HAP-1 (cell line): ENCODE measurements at places on chromosomes 1 and 21.
A peak's percentile ranks its signal among the peaks of the same experiment; 100 is the strongest.

DNA sequence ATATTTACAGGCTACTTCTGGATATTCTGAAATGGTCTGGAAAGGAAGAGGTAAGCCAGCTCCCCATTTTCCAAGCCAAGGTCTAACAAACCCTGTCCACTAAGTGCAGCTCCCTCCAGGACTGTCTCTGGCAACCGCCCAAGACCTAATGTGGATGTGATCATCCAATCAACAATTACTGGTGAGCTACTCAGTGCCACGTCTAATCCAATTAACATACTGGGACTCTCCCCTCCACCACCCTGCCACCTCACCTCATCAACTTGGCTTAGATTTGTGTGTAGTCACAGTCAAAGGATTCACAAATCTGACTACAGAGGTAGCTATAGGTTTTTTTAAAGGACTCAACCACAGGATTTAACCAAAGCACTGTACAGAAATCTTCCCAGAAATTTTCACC lies 25.4 kb upstream of the S100A7 start:
- DNase-seq, result no peak

DNA sequence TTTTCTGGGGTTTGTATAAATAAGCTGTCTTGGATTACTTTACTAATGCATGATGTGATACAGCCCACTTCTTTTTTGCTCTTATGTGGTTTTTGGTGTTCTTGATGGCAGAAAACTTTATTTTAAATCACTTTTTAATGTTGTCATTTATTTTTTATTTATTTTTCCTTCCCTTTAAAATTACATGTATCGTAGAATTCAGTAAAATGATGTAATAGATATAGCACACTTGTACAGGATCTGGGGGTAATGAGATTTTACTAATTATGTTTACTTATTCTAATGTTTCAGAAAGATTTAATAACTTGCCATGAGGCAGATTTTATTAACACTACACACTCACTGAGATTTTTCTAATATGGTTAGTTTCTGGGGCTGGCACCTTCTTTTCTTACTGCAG lies 701 bp upstream of the B3GALT2 start:
- no peak for DNase-seq

DNA sequence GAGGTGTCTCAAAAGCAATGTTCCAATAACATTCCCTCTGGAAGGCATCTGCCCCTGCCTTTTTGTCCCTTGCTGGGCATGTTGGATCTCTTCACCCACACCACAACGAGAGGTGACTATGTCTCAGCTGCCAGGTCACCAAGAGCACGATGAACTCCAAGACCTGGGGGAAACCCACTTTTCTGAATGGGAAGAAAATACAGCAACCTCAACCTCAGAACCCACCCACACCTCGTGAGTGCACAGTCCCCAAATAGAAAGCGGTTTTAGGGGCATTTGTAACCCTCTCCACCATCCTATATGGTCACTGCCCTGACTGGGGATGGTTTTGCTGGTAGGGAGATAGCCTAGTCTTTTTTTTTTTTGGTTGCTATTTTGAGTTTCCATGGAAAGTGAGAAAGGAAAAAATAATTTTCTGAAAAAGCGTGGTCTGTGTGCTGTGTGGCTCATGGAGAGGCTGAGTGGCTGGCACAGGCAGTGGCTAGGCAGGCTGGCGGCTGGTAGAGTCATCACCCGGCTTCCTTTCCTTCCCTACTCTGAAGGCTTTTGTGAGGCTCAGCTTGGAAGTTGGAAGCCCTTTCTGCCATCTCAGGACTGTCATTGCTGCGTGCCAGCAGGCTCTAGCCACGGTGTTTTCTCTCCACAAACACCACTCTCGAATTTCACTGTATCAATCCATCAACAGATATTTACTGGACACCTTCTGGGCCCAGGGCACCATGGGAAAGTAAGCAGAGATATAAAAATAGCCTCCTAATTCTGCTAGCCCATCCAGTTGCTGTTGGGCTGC lies 15.8 kb downstream of the TSPAN2 start:
- DNase-seq, result no peak

GRCh38 chr1:175192630-175193526 lies at the start of gene KIAA0040:
TSS of gene KIAA0040 (minus strand) at chr1:175192776. CDS start at chr1:175161013, 31,763 bp downstream.
- peak; percentile 48 for DNase-seq

- DNase-seq, result no peak
Measured at GRCh38 chr1:210234329-210234757, 1.7 kb downstream of the SERTAD4 start.

DNA sequence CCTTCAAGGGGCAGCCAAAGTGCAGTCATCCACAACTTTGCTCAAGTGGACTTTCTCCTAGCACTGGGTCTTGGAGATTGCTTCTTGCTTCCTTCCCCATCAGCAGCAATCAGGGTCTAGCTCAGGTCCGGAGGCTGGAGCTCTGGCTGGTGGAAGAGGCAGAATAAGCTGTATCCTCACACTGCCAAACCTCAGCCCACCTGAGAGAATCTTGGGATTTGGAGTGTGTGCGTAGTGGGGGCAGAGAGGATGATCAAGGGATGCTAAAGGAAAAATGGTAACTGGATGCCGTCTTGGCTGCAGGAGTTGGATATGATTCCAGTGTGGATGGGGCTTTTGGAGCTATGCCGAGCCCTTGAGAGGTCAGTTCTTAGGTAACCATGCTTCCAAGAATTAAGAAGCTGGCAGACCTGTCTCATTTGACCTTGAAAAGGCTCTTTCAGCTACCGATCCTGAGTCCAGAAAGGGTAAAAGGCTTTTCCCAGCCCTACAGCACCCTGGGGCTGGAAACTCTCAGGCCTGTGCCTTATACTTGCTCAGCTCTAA lies 4.5 kb upstream of the NFASC start:
- no peak for DNase-seq

DNA sequence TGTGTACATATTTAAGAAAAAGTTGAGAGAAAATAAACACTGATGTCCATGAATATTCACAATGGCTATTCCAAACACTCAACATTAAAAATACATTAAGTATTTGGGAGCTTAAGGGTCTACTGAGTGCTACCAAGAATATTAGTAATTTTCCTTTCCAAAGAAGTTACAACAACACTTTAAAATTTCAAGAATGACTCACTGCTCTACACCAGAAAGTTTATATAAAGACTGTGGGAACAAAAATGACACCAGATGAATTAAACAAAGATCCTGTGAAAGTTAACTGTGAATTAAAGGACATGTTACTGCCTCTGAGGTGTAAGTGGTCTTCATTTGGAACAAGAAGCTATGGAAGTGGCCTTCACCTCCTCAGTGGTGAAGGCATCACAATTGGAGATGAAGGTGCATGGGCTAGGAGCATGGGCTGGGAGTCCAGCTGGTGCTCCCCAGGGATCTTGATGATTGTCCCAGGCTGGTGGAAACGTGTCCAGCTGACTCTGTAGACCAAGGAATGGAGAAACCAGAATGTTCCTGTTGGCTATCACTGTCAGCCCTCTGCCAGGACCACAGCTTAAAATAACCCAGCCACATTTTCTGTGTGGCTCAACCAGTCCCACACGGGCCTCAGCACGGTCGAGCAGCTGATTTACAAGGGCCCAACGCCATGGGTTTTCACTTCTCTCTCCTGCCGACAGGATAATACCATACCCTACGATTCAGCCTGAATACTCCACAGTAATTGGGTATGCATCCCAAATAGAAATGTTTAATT lies 28.8 kb downstream of the TAF5L start:
- DNase-seq, result no peak

GRCh38 chr1:179917601-179918429 lies 35.7 kb downstream of the TOR1AIP1 start:
- no peak for DNase-seq

- DNase-seq, result no peak
Measured at GRCh38 chr1:230787471-230787870, 40.3 kb downstream of the CAPN9 start.

GRCh38 chr1:209617047-209617673 lies 33.6 kb downstream of the CAMK1G start:
- no peak for DNase-seq

DNA sequence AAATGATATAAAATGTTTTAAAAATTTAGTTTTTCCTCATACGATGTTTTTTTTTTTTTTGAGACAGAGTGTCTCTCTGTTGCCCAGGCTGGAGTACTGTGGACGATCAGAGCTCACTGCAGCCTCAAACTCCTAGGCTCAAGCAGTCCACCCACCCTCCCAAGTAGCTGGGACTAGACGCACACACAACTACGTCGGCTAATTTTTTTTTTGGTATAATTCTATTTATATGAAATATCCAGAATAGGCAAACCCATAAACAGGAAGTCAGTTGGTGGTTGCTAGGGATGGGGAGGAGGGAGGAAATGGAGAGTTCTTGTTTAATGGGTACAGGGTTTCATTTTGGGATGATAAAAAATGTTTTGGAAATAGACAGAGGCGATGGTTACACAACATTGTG lies 56.5 kb downstream of the WARS2 start:
- no peak for DNase-seq

GRCh38 chr1:245091818-245092637 lies 62.8 kb upstream of the KIF26B start:
- DNase-seq, result no peak

GRCh38 chr1:161777261-161777660 lies 11.1 kb downstream of the ATF6 start:
- DNase-seq, result no peak

GRCh38 chr1:235759336-235759735 lies 107.4 kb downstream of the LYST start:
- no peak for DNase-seq

GRCh38 chr1:190551638-190552037 lies 74.0 kb upstream of the BRINP3 start:
- DNase-seq, result peak; percentile 81

GRCh38 chr1:214967865-214968575 lies 114.5 kb upstream of the KCNK2 start:
- DNase-seq, result no peak

- DNase-seq, result peak; percentile 32
Measured at GRCh38 chr21:42218836-42219605, at the start of gene ABCG1. TSS of gene ABCG1 (plus strand) at chr21:42219140. CDS start at chr21:42219263, 123 bp downstream.

GRCh38 chr1:59243550-59243949 lies 53.3 kb upstream of the FGGY start:
- no peak for DNase-seq

GRCh38 chr1:11913291-11913690 lies 12.9 kb downstream of the KIAA2013 start:
- no peak for DNase-seq

DNA sequence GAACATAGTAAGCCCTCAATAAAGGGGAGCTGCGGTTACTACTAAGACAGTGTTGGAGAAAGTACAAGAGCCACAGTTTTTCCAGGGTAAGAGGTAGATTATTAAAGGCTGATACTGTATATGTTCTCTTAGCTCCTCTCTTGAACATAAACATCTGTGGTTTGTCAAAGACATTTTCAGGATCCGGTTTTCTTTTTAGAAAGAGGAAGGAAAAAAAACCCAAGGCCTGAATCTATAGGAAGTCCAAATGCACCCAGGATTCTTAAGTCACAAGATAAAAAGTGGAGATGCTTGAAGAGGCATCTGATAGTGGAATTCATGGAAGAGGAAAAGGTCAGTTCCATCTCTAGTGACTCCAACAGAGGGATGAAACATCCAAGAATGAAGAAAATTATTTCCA lies 24.6 kb upstream of the SLC45A3 start:
- no peak for DNase-seq
